ENCODE measurements at places on chromosomes 7 and 10. TPM values are rescaled to one million over a fixed set of nuclear protein-coding genes. Genes with fewer than 3 reads are reported as not detected.

The ITGA8 gene
- not detected for total RNA-seq

The ELFN1 gene
- not detected for total RNA-seq

The OR13A1 gene
- not detected for total RNA-seq

The STK17A gene
- total RNA-seq, result 51.6 TPM

The ANXA8L1 gene
- total RNA-seq, result 31.7 TPM

The CYP2C19 gene
- total RNA-seq, result not detected

The FAM171A1 gene
- total RNA-seq, result 9.3 TPM

DNA sequence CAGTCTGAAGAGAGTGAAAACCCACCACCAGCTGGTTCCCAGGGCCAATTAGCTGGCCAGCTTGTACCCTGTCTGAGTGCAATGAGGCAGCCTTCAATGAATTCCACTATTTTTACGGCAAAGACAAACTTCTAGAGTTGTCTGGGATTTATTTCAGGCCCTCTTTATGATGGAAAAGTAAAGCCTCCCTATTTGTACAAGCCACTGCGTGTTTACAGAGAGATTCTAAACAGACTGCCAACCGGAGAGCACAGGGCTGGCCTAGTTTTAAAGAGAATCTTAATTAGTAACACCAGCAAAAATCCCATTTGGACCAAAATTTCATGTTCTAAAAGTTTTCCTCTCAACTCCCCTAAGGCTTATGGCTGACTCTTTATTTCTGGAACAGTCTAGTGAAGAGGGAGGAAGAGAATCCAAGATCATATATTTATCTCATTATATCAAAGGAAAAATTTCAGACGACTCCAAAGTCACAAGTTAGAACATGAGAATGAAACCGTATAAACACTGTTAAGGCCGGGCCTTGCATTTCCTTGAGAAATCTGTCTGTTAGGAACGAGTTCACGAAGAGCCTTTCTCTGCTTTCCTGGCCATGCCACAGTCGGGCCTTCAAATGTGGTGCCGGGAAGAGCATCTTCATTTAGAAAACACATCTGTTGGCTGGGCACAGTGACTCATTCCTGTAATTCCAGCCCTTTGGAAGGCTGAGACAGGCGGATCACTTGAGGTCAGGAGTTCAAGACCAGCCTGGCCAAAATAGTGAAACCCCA is 724.6 kb upstream of the NRP1 start:
- DNase-seq, result no peak
- no peaks in the 10 kb centered on the region for H3K36me3 ChIP-seq
- no peak overlapping the region for H3K27ac ChIP-seq
- H3K4me3 ChIP-seq, result no peak overlapping the region
- no peaks in the 10 kb centered on the region for H3K4me1 ChIP-seq
- H3K27me3 ChIP-seq, result no peaks in the 10 kb centered on the region

DNA sequence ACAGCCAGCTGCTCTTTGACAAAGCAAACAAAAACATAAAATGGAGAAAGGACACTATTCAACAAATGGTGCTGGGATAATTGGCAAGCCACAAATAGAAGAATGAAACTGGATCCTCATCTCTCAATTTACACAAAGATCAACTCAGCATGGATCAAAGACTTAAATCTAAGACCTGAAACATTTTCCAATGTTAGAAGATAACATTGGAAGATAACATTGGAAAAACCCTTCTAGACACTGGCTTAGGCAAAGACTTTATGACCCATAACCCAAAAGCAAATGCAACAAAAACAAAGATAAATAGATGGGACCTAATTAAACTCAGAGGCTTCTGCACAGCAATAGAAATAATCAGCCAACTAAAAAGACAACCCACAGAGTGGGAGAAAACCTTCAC is 425.7 kb upstream of the SEMA3D start:
- H3K27ac ChIP-seq, result no peak overlapping the region
- H3K4me1 ChIP-seq, result no peaks in the 10 kb centered on the region
- no peak for DNase-seq
- peaks cover 78% of the 10 kb centered on the region for H3K27me3 ChIP-seq

DNA sequence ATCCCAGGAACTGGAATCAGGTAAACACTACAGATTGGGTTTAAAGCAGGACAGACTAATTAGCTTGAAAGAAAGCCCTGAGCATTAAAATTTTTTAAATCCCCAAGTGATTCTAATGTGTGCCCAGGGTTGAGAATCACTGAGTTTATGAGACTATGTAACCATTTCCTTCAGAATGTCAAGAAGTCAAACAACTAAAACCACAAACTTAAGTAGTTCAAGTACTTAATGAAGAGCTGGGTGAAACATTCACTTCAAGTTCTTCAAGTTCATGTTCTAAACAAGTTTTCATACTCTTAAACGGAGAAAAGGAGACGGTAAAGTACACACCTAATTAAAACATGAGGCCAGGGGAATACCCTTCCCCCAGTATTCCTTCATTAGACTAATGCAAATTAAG is 28.2 kb upstream of the TLL2 start:
- peaks cover 8% of the 10 kb centered on the region for H3K4me1 ChIP-seq
- no peaks in the 10 kb centered on the region for H3K27me3 ChIP-seq
- H3K4me3 ChIP-seq, result no peak overlapping the region
- DNase-seq, result no peak
- no peak overlapping the region for H3K27ac ChIP-seq
- peaks cover 69% of the 10 kb centered on the region for H3K36me3 ChIP-seq

DNA sequence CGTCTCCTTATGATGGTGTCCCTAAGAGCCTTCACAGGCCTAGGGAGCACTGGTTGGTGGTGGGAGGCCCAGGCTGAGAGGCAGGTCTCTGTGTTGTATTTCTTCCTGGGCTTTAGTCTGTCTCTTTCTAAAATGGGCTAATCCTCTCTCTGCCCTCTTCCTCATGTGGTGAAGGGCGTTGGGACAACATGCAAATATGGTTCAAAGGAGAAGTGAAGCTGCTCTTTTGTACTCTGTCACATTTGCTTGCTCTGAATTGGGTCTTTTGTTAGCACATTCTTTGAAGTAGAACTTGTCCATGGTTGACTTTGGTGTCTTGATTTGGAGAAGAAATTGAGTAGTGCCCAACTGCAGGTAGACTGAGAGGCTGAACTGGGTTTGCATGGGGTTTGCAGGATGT is 814 bp downstream of the HK1 start:
- H3K27ac ChIP-seq, result no peak overlapping the region
- H3K4me3 ChIP-seq, result no peak overlapping the region
- no peaks in the 10 kb centered on the region for H3K27me3 ChIP-seq
- no peak for DNase-seq
- H3K4me1 ChIP-seq, result no peaks in the 10 kb centered on the region

- H3K27me3 ChIP-seq, result peaks cover 27% of the 10 kb centered on the region
- no peaks in the 10 kb centered on the region for H3K4me1 ChIP-seq
- H3K36me3 ChIP-seq, result no peaks in the 10 kb centered on the region
- no peak overlapping the region for H3K27ac ChIP-seq
- DNase-seq, result no peak
- H3K4me3 ChIP-seq, result no peak overlapping the region
Observed at GRCh38 chr7:9939176-9939575, 1034.5 kb upstream of the PHF14 start.

GRCh38 chr10:62666275-62666674 is 138.2 kb upstream of the ADO start:
- H3K36me3 ChIP-seq, result no peaks in the 10 kb centered on the region
- H3K27ac ChIP-seq, result no peak overlapping the region
- no peak for DNase-seq
- H3K4me1 ChIP-seq, result no peaks in the 10 kb centered on the region

GRCh38 chr10:79905322-79906314 is 43.3 kb downstream of the SFTPD start:
- H3K27ac ChIP-seq, result no peak overlapping the region
- no peaks in the 10 kb centered on the region for H3K4me1 ChIP-seq
- DNase-seq, result peak; percentile 13
- no peaks in the 10 kb centered on the region for H3K36me3 ChIP-seq

DNA sequence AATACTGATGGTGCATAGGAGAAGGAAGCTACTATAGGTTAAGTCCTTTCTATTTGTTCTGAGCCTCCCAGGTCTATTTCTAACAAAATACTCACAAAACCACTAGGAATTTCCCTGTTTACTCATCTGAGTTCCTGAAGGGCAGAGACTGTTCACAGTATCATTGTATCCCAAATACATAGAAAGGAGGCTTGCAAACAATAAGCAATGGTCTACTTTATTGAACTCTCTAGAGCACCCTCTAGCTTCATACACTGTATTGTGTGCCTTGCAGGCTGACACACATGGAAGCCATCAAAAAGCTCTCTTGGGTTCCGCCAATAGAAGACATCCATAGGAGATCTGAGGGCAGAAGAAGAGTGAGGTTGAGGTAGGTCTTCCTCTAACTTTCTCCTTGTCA is 826.1 kb downstream of the GRM8 start:
- DNase-seq, result no peak
- no peak overlapping the region for H3K4me3 ChIP-seq
- no peaks in the 10 kb centered on the region for H3K36me3 ChIP-seq
- H3K27me3 ChIP-seq, result no peaks in the 10 kb centered on the region
- H3K27ac ChIP-seq, result no peak overlapping the region

- no peak overlapping the region for H3K27ac ChIP-seq
- H3K27me3 ChIP-seq, result no peaks in the 10 kb centered on the region
- no peaks in the 10 kb centered on the region for H3K4me1 ChIP-seq
- no peak for DNase-seq
- no peak overlapping the region for H3K4me3 ChIP-seq
Observed at GRCh38 chr7:33781796-33782195, 123.5 kb upstream of the BMPER start.

DNA sequence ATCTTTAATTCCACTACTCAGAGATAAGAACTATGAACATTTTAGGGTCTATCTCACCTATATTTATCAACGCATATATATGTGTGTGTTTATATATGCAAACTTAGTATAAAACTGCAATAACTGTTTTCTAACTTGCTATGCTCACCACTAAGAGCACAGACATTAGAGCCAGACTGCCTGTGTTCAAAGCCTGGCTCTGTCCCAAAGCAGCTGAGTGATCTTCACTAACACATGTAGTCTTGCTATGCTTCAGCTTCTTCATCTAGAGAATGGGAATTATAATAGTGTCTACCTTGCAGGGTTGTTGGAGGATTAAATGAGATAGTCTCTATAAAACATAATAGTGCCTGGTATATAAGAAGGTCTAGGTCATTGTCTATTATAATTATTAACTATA is 165.5 kb downstream of the MAGI2 start:
- no peaks in the 10 kb centered on the region for H3K36me3 ChIP-seq
- H3K27me3 ChIP-seq, result no peaks in the 10 kb centered on the region
- H3K4me1 ChIP-seq, result peaks cover 16% of the 10 kb centered on the region
- DNase-seq, result no peak

Data from MCF 10A (cell line).